ENCODE measurements at places on chromosomes 5 and 9.

DNA sequence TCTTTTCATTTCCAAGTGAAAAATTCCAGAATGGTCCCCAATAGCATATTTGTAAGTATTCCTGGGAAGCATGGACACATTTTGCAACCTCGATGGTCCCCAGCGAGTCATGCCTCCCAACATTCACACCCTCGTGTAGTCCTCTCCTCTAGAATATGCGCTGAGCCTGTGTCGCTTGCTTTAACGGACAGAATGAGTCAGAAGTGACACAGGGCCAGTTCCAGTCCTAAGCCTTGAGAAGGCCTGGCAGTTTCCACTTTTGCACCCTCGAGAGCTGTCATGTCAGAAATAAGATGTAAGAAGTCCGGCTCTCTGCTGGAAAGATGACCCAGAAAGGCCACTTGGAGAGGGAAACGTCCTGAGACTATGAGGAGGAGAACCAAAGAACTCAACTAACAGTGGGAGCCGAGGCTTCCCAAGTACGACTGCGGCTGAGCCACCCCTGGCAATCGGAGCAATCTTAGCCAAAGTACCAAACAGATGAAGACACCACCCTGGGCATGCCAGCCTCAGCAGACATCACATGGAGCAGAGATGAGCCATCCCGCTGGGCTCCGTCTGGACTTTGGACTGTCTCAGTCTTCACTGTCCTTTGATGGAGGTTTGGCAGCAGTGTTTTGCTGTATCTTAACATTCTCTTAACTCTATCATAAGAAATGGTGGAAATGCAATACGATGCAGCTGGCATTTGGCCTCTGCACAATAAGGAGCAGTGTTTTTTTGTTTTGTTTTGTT is 42.6 kb upstream of the GFPT2 start:
- DNase-seq: no peak

DNA sequence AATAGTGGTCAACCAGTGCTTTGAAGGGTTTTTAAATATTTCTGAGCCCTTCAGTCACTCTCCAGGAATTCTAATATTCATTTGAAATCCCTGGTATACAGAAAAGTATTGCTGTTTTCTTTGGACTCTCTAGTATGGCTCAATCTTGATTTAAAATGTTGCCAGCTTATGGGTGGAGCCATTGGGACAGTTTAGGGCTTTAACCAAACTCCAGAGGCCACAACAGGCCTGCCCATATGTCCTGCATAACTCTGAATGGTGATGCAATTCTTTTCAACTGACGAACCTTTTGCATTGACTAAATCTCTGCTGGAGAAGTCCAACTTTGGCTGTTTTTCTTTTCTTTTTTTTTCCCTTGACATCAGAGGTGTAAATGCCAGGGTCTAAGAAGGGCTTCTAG is 10.3 kb upstream of the ANKHD1 start:
- no peak for DNase-seq

DNA sequence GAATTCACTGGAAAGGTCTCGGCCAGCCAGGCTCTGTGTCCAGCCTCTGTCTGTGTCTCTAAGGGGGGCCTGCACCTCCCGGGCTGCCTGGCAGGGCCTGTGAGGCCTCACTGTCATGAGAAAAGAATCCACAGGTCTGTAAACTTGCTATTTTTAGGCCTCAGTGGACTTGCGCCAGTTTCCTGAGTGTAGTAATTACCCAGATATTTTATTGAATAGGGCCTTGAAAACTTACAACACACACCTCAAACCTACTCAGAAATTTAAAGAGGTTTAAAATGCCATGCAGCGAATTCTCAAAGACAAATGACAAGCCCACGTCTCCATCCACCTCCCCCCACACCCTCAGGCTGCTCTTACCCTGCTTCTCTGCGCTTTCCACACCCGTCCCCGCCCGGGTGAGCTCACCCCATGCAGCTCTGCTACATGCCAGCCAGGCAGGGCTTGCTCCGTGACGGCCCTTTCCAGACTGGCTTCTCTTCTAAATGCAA is 8.8 kb upstream of the TENT4A start:
- peak; percentile 93 for DNase-seq

- peak; percentile 2 for DNase-seq
Measured at GRCh38 chr5:77518304-77518703, 26.2 kb upstream of the WDR41 start.

GRCh38 chr9:23290973-23291372 is 535.1 kb downstream of the ELAVL2 start:
- no peak for DNase-seq

- no peak for DNase-seq
Measured at GRCh38 chr5:176414704-176415103, 1.6 kb downstream of the CLTB start.

GRCh38 chr9:26308328-26308727 is 584.3 kb downstream of the CAAP1 start:
- peak; percentile 74 for DNase-seq

Measured in mesenchymal stem cell (in vitro differentiated cells and primary cell).